ENCODE measurements at places on chromosomes 7 and 10.

DNA sequence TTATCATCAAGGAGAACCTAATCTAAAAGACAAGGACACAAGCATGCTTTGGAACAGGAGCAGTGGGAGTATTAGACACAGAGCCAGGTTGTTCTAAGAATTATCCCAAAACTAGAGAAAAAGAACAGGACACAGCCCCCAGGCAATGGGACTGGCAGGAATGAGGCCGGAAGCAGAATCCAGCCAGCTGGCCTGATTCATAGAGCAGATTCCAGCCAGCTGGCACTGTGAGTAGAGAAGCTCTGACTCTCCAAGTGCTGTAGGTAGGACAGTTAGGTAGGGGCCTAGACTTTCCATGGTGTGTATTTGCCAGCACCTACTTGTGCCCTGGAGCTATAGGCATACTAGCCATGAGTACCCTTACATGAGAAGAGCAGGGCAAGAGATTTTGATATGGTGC lies 13.3 kb upstream of the RAB18 start:
- DNase-seq, result no peak

DNA sequence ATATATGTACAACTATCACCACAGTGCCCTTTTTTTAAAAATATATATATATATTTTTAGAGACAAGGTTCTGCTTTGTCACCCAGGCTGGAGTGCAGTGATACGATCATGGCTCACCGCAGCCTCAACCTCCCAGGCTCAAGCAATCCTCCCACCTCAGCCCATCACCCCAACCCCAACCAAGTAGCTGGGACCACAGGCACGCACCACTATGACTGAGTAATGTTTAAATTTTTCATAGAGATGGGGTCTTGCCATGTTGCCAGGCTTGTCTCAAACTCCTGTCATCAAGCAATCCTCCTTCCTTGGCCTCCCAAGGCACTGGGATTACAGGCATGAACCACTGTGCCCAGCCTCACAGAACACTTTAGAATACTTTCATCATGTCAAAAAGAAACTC lies 234.9 kb downstream of the SH2D4B start:
- no peak for DNase-seq

DNA sequence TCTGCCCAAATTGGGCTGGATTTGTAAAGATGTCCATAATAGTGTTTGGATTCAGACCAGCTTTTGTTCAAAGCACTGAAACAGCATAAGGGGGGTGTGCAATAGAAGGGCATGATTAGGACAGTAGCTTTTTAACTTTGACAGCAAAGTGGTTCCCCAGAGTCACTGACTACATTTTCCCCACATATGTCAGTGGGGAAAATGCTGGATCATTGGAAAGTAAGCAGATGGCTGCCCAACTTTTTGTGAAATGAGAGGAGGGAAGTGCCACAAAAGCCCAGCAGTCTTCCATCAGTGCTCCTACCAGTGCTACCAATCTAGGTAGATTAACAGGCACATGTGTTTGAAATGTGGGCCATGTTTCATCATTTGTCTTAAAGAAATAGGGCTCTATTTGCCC lies 162.8 kb downstream of the FZD1 start:
- no peak for DNase-seq

DNA sequence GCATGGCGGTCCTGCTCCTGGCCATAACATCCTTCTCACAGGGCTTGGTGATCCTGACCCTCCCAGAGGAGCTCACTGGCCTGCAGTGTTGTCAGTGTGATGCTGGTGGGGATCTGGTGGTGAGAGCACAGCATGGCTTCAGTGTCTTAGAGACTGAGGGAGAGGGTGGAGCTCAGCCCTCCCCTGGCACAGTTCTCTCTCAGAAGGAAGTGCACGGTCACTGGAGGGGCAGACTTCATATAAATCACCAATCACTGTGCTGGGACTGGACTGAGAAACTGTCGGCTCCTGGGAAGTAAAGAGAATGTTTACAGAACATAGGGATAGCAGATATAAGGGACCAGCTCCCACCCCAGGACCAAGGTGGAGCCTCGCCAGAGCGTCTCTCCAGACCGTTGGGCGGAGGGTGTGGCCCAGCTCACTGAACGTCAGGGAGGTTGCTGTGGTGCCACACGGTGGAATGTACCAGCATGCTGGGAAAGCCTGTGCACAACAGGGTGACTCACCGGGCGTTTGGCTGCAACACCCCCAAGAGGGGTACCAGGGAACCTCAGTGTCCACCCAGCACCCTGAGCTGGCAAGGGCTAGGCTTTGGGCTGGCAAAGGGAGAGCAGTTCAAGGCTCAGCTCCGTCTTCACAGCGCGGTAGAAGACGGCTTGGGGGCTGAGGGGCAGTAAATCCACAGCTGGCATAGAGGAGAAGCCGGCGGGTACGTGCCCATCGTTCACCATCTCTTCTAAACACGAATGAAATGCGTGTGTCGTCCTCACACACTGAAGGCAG lies 8.8 kb upstream of the GET4 start:
- peak; percentile 60 for DNase-seq

DNA sequence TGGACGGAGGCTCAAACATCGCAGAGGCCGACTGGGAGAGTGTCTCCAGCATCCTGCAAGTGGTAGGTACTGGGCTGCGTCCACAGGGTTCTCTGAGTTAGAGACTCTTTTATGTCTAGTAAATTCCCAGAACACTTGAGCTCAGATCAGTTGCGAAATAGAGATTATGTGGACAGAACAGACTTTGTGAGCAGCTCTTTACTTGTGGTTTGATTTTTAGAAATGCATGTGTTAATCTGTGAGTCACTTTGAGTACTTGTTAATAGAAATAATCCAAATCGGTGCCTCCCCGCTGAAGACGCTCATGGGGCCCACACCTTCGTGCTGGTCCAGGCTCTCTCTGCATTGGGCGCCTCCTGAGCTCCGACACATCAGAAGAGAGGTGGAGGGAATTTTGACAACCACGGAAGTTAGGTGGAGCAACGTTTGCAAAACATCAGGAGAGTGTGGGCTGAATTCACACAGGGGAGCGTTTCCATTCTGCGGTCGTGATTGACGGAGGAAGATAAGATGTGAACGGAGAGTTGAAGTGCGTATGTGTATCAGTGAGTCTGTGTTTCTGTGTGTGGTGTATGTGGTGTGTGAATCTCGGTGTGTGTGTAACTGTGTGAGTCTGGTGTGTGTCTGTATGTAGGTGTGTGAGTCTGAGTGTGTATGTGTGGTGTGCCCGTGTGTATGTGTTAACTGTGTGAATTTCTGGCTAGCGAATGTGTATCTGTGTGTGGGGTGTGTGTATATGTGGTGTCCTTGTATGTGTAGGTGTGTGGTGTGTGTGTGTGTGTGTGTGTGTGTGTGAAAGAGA lies 32.1 kb downstream of the PFKP start:
- no peak for DNase-seq

- DNase-seq, result no peak
Observed at GRCh38 chr7:158865462-158865922, 9.1 kb downstream of the DYNC2I1 start.

GRCh38 chr7:2966466-2967078 lies 77.1 kb downstream of the CARD11 start:
- DNase-seq, result no peak

- peak; percentile 71 for DNase-seq
Observed at GRCh38 chr10:109866995-109867635, 56.2 kb downstream of the XPNPEP1 start.

GRCh38 chr7:132428247-132428919 lies 147.9 kb downstream of the PLXNA4 start:
- DNase-seq, result no peak

DNA sequence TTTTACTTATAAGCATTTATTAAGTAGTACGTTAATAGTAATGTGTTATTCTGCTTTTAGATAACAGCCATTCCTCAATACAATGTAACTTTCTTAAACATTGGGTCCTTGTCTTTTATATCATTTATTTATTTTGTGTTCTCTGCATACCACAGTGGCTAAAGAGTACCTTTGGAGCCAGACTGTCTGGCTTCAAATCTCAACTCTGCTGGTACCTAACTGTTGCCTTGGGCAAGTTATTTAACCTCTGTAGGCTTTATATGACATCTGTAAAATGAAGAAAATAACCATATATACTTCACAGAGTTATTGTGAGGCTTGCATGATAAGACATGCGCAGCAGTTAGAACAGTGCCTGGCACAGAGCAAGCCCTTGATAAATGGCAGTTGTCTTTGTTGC lies 397.6 kb downstream of the MDFIC start:
- DNase-seq, result no peak

- DNase-seq, result no peak
Observed at GRCh38 chr10:78319841-78320240, 286.2 kb downstream of the RPS24 start.

DNA sequence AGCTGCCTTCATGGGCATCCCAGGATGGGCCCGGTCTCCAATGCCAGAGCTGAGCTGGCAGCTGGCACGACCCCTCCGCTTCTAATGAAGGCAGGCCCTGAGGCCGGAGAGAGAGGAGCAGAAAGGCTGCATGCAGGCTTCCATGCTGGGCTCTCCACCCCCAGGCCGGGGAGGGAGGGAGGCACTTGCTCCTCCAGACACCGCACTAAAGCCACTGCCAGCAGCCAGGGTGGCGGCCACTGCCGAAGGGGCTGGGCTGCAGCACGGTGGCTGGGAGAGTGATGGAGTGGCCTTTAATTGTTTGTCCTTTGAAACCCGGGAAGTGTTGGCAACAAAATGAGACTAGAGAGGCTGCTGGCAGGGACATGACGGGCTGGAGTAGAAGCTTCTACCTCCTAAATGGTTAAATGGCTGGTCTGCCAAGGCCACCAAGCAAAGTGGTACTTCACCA lies 236.5 kb downstream of the SKAP2 start:
- no peak for DNase-seq

DNA sequence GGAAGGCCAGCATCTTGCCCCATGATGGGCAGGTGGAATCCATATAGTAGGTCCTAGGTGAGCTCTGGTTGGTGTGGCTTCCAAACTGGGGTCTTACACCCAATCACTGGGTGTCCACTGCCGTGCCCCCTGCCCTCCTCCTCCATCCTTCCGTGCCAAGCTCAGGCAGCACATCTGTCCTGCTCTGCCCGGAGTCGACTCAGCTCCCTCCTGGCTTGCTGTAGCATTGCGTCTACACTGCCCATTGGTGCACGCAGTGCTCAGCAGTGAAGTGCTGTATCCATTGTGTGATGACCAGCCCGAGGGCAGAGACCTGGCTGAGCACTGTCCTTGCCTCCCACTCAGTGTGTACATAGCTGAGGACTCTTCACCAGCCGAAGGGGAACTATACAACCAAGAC lies 148.4 kb downstream of the ADAM12 start:
- DNase-seq, result no peak
